ENCODE measurements at places on chromosomes 12 and 14.

- DNase-seq = no peak
Observed at GRCh38 chr12:30794020-30794419, 39.3 kb upstream of the CAPRIN2 start.

DNA sequence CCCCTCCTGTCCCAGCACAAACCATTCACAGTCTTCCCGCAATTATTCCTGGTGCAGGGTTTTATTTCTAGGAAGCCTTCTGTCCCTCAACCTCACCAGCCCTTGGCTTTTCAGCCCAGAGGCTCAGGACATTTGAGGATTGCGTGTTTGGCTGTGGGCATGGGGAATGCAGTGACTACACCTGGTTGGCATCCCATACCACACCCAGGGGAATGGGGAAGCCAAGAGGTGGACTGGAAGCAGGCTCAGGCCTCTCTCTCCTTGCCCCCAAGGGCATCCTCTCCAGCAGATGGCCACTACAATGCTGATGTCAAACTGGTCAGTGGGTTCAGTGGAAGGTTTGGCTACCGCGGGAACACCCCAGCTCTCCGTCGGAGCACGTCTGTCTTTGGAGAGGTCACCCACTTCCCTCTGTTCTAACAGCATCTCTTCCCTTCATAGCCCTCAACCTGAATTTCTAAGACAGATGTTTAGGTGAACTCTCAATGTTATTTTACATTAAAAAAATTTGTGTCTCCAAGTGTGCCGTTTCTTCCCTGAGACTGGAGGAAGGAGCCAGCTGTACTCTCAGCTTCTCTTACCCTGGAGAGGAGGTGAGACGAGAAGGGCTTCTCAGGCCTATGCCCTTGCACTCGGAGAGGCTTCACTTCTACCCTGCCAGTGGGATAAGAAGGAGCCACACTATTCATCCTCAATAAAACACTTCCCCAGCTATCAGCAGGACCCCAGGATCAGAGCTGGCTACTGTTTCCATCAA lies 35.5 kb downstream of the DCAF4 start:
- no peak for DNase-seq

DNA sequence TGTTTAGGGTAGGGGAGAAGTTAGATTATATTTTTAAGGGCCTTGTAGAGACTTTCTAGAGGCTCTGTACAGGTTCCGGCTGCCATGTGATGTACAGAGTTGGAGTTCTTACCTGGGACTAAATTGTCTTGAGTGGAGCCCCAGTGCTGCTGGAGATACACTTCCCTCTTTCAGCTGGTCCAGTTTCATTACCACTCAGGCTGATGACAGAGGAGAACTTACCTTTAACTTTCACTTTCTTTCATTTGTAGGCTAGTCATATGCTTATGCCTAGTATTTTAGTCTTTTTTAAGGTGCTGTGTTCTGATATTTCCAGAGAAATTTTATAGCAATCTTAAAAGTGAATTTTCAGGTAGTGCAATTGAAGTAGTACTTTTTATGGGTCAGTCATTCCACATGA lies 117.3 kb downstream of the ERC1 start:
- no peak for DNase-seq

- DNase-seq = no peak
Observed at GRCh38 chr12:107906707-107907106, 132.2 kb downstream of the ASCL4 start.

GRCh38 chr14:60565211-60565610 lies 56.3 kb downstream of the SIX6 start:
- no peak for DNase-seq

DNA sequence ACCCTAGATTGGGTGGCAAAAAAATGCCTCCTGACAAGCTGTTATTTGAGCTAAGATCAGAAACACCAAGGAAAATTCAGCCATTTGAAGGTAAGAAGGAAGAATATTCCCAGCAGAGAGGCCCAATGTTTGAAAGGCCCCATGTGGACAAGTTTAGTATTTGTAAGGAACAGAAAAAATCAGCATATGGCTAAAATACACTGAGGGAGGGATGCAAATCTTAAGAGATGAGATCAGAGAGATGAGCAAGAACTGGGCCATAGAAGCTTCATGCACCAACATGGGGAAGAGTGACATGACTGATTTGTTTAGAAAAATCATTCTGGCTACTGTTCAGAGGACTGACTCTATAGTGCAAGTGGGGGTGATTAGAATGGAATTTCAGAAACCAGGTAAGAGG lies 496.8 kb upstream of the SOX5 start:
- DNase-seq = no peak

- no peak for DNase-seq
Observed at GRCh38 chr12:4221258-4221620, 52.3 kb upstream of the CCND2 start.

DNA sequence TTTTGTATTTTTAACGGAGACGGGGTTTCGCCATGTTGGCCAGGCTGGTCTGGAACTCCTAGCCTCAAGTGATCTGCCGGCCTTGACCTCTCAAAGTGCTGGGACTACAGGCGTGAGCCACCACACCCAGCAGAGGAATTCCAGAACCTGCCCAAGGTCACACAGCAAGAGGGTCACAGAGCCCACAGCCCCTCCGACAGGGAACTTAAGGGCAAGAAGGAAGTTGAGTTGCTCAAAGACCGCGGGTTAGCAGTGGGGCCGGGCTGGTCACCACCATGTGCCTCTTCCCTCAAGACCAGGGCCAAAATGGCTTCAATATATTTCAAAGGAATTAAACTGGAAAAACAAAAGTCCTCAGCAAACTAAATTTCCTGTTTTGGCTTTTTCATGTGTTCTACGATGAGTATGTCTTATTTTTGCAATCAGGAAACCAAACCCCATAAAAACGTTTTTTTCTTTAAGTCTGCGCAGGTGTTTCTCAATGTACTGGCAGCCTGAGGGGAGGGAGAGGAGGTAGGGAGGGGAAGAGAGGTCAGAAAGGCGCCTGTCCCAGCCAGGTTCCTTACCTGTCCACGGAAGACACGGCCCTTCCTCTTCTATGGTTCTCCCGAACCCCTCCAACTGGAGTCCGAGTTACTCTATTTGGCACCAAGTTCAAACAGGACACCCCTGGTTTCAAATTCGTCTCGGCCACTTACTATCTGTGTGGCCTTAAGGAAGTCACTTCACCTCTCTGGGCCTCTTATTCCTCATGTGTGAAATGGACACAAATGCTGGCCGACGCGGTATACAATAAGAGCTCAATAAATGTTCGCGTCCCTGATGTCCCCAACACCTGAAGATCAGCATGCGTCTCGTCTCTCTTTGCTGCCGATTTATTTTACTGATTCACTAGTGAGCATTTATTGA lies 778 bp downstream of the SLC8B1 start:
- no peak for DNase-seq

DNA sequence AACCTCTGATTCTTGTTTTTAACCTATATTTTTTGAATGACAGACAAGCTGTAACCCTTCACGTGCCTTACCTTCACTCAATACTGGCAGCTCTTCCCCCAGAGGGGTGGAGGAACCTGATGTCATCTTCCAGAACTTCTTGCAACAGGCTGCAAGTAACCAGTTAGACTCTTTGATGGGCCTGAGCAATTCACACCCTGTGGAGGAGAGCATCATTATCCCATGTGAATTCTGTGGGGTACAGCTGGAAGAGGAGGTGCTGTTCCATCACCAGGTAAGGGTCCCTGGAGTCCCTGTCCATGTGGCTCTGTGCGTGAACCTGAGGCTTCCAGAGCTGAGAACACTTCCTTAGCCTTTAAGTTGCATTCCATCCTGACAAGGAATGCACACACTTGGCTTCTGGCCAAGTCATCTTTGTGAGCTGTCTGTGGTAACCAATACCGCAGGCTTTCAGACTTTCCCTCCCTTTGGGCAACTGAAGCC lies 22.7 kb downstream of the TRAFD1 start:
- no peak for DNase-seq

- DNase-seq = no peak
Observed at GRCh38 chr14:95133282-95133681, 24.0 kb downstream of the DICER1 start.

- no peak for DNase-seq
Observed at GRCh38 chr12:100826323-100826722, 31.7 kb downstream of the ANO4 start.

GRCh38 chr12:103827911-103828391 lies 13.1 kb downstream of the NT5DC3 start:
- no peak for DNase-seq

GRCh38 chr12:85740186-85740585 lies 96.0 kb downstream of the RASSF9 start:
- DNase-seq = no peak

DNA sequence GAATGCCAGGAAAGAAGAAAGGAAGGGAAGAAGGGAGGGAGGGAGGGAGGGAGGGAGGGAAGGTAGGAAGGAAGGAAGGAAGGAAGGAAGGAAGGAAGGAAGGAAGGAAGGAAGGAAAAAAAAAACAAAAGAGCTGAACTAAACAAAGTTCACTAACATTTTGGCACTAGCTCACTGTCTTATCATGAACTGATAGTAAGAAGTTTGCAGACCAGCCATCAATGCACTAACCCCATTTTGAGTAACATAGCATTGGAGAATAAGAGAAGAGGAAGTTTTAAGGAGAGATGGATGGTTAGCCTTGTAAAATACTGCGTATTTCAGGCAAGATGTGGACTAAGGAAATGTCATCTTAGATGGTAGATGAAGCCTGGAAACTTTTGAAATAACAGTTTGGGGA lies 1136.0 kb downstream of the FLRT2 start:
- no peak for DNase-seq

GRCh38 chr12:91609283-91609682 lies 426.7 kb upstream of the DCN start:
- DNase-seq = no peak

DNA sequence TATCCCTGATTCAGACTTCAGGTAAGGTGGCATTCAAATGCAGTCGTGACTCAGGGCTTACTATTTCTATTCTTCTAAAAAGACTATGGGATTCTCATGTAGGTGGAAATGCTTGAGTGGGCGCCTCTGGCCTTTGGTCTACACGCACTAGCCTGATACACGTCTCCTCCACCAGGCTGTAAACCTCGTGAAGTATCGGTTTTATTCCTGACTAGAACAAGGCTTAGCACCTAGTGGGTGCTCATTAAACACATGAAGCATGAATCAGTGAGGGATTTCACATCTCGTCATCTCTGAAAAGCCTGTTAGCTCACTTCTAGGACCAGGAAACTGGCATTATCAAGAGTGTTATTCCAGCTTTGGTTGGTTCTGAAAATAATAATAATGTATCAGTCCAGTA lies 17.7 kb upstream of the HNF1A start:
- no peak for DNase-seq

- no peak for DNase-seq
Observed at GRCh38 chr14:77000340-77001270, 27.9 kb downstream of the IRF2BPL start.

- DNase-seq = no peak
Observed at GRCh38 chr12:68435816-68436215, 103.7 kb upstream of the MDM1 start.

GRCh38 chr12:128600886-128601285 lies 222.9 kb downstream of the SLC15A4 start:
- DNase-seq = no peak

All from right atrium auricular region (tissue), 2 donors.